Muscle of back (tissue), 13 donors: ENCODE measurements at places on chromosomes 3 and 15.

DNA sequence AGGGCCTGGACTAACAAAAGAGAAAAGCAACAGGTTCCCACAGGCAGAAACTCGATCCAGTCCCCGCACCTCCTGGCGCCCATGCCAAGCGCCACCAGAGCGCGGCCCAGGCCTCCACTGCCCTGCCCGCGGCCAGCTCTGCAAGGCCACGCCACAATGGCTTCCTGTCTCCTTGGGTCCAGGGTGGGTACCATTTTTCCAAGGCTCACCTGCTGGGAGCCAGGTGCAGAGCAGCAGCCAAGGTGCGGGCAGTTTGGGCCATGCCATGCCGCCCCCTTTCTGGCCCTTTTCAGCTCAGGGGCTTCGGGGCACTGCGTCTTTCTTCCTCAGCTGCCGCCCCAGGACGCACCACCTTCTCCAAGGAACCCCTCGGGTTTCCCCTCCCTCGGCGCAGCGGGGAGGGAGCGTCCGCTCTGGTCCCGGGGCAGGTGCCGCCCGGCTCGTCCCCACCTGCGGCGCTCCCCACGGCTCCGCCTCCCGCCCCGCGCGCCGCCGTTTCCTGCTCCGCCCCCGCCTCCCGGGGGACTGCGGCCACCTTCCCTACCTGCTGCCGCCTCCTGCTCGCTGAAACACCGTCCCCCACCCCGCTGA is at the start of gene ILDR1:
Gene ILDR1 (minus strand): TSS at position 437 of the 591 bp plus-strand sequence. CDS start 170 bp downstream, at position 267.
- DNase-seq: no peak

DNA sequence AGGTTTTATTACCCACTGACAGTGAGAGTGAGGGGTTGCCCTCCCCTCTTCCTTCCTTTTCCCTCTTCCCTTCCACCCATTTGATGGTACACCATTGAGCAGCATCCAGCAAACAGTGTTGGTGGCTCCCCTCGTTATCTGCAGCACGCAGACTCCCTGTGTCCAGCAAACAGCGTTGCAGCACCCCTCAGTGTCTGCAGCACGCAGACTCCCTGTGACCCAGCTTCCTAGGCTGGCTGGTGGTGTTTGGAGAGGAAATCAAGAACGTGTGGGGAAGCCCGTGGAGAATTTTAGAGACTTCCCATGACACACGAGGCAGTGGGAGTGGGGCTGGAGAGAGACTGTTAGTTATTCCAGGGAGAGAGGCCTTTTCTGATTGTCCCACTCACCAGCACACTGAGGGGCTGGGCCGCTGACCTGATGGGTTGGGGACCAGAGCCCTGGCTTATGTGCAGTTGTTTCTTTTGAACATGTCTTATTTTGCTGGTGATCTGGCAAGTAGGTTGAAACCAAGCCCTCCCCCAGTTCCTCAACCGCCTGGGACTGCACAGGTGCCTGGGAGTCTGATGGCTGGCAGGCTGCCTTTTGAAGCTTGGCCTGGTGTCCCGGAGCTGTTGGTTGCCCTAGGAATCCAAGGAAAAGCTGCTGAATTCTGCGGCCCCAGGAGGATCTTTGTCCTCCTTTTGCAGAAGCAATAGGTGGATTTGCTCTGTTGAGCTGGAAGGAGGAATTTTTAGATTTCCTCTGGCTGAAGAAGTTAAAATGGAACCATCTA is 19.0 kb downstream of the APBA2 start:
- DNase-seq: no peak

GRCh38 chr3:188367678-188368077 is 213.7 kb downstream of the LPP start:
- DNase-seq: peak; percentile 51

DNA sequence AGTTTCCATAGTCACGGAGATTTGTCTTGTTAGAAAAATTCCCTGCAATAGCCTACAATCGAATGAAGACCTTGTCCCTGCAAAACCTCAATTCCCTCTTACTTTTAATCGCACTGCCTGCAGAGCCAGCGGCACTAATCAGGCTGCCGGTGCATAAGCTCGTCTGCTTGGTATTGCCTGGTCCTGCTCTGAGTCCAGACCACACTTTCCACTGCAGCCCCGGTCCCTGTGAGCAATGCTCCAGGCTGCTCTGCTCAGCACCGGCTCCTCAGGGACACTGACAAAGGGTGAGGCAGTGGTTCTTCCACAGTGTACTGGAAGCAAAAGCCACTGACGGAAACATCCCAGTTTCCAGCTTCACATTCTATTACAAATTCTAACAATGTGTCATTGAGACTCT is 164.3 kb downstream of the OCA2 start:
- no peak for DNase-seq

- no peak for DNase-seq
These were observed 858.3 kb downstream of the TUSC7 start for GRCh38 chr3:117567906-117568305.

GRCh38 chr15:70509282-70509662 is 254.1 kb downstream of the UACA start:
- no peak for DNase-seq

DNA sequence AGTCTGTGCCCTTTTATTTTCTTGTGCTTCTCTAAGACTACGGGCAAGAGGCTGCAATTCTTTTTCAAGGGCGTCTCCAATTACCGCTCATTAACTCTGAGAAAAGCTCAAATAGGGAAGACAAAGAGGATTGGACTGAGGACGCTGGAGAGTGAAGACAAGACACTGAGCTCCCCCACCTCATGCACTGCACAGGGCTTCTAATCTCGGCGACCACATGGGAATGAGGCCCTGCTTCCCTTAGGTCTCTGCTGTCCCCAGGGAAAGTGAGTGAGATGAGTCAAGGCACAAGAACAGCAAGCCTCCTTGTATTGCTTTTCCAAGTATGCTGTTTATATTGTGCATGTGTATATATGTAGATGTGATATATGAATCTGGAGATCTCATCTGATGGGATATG is 392.2 kb upstream of the CFAP20DC start:
- DNase-seq: no peak

GRCh38 chr3:188667926-188668325 is 503.8 kb upstream of the TPRG1 start:
- DNase-seq: no peak

GRCh38 chr15:81362790-81363189 is 11.2 kb downstream of the TMC3 start:
- no peak for DNase-seq

DNA sequence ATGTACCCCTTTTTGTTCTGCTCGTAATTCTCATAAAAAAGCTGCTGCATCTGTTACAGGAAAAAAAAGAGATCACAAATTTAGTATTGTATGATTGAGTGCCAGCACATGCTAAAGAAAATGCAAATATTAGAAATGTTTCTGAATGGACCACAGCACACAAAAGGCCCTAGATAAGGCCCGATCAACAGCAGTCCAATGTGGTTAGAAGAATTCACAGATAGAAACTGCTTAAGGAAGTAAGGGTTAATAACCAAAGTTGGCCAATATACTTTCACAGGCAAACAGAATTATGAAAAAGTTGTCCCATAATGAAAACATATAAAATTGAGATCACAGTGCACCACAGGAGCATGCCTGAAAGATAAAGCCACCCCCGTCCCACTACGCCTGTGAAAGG is 72.9 kb downstream of the CHSY1 start:
- no peak for DNase-seq

GRCh38 chr15:95869920-95870319 is 460.6 kb upstream of the NR2F2 start:
- no peak for DNase-seq

- no peak for DNase-seq
These were observed 442.6 kb upstream of the PDZRN3 start for GRCh38 chr3:74067296-74067695.

- peak; percentile 21 for DNase-seq
These were observed 60.5 kb downstream of the CLDN1 start for GRCh38 chr3:190261740-190262139.

GRCh38 chr3:69509288-69509687 is 123.4 kb upstream of the FRMD4B start:
- DNase-seq: no peak

DNA sequence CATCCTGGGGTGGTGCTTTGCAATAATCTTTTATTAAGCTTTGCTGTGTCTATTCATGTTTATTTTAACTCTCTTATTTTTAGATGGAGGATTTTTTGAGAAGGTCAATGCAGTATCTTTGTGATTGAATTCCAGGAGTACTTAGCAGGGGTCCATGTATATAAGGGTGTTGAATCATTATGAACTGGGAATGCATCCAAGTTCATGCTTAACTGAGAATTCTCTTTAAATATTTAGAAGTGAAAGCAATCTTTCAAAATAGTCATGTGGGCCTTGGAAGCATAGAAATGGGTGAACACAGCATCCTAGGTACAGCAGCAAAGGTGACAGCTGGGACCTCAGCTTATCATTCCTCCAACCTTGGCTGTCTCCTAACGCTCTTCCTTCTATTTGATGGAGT is 27.3 kb downstream of the SPTSSB start:
- no peak for DNase-seq

DNA sequence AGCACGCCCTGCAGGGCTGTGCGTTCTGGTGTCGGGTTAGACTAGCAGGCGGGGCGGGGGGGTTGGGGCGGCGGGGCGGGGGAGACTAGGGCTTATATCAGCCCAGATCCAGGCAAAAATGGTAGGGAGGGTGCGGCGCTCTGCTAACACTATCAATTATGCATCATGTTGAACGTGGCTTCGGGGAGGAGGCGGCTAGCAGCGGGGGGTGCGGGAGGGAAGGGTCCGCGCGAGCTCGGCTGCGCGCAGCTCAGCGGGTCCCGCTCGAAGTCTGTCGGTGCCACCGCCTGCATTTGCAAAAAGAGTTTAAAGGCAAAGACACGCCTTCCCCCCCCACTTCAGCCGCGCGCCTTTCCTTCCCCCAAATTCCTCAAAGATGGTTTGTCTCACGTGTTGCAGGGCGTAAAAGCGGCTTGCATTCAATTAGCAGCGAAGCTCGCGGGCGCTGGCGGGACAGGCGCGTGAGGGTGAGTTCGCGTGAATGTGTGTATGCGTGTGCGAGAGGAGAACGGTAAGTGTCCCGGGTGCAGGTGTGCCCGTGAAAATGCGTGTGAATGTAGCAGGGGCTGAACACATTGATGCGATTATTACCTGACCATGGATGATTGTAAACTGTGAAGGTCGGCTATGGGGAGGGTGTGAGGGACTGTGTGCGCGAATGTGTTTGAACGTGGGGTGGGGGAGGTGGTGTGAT is at the start of gene ISLR2:
Gene ISLR2 (plus strand): TSS at position 432 of the 694 bp plus-strand sequence. CDS start 2,169 bp downstream, outside the sequence.
- DNase-seq: peak; percentile 84

GRCh38 chr3:44885618-44886017 is 11.2 kb downstream of the TGM4 start:
- no peak for DNase-seq

GRCh38 chr15:32956006-32956405 is 238.2 kb downstream of the GREM1 start:
- peak; percentile 59 for DNase-seq

- DNase-seq: peak; percentile 76
These were observed 132.6 kb upstream of the HES1 start for GRCh38 chr3:194003114-194004057.

- DNase-seq: no peak
These were observed 58.4 kb downstream of the RPLP1 start for GRCh38 chr15:69511015-69511414.

DNA sequence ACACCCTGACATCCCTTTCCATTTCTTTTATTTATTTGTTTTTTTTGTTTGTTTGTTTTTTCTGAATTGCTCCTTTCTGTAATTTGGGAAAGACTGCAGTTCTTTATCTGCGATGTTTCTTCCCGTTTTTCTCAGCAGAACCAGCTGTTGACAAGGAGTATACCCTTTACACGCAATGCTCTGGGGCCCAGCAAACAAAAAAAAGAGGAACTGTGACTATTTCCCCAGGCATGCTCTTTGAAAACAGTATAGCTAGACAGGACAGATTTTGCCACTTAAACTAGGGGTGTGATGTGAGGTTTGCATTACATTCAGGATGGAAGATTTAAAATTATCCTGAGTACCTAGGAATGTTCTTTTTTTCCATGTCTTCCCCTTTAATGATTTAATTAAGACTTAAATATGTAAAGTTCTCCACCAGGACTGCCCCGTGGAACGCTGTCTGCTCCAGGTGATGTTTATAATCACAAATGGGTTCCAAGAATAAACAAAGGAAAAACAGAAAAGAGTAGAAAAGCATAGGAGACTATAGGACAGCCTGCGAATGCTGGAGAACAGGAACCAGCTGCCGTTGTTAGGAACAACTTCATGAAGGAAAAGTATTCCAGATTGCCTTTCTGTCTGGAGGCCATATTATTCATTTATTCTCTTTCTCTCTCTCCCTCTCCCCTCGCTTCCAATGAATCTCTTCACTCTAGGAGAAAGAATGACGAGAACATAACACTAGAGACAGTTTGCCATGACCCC is 43.3 kb downstream of the TGFBR2 start:
- no peak for DNase-seq

DNA sequence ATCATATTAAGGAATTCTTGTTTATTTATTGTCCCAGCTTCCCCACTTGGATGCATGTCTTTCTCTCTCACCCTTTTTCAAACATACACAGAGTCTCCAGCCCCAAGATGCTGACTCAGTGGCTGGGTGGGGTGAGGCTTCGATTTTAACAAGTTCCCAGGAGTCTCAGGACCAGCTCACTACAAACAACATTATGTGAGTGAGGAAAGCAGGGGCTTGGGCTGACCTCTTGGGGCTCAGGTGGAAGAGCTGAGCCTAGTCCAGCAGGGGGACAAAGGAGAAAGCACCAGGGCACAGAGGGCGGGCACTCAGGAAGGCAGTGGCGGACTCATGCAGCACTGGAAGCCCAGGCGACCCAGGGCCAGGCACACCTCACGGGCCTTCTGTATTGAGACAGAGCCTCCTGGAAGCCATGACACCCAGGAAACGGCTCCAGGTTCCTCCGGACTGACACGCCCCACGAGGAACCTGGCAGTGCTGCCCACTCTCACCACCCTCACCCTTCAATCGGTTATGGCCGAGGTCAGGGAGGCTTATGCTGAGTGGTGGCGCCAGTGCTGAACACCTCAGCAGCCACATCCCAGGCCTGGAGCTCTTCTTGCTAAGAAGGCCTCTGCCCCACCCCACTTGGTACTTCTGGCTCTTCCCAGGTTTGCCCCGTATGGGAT is 97.4 kb downstream of the LRIG1 start:
- DNase-seq: no peak

GRCh38 chr3:23923786-23924185 is 6.9 kb downstream of the RPL15 start:
- DNase-seq: no peak

- DNase-seq: no peak
These were observed 385.7 kb downstream of the CNTN4 start for GRCh38 chr3:2484162-2485026.

- DNase-seq: peak; percentile 77
These were observed 67.6 kb downstream of the NOX5 start for GRCh38 chr15:69082021-69082502.

- no peak for DNase-seq
These were observed 117.9 kb downstream of the MECOM start for GRCh38 chr3:169545606-169546005.

GRCh38 chr15:72813345-72814004 is 29.9 kb upstream of the ADPGK start:
- no peak for DNase-seq

DNA sequence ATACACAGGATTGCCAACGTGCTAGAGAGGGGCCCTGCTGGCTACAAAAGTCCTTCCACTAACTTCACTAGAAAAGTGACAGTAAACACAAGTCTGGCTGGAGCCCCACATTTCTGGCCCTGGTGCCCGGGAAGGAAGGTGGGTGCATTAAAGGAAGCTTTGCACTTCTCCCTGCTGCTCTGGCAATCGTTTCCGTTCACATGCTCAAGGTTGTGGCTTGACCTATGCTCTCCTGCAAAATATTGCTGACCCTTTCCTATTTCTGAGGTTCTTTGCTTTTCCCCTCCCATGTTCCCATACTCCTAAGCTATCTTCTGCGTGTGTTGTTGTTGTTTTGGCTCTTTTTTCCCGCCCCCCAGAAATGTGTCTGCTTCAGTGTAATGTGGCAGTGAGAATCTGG is 9.1 kb upstream of the CCR3 start:
- no peak for DNase-seq

- no peak for DNase-seq
These were observed 85.5 kb downstream of the CCNL1 start for GRCh38 chr3:157074490-157074889.
